RWPE1 (cell line): ENCODE measurements at places on chromosomes 16 and 17.

DNA sequence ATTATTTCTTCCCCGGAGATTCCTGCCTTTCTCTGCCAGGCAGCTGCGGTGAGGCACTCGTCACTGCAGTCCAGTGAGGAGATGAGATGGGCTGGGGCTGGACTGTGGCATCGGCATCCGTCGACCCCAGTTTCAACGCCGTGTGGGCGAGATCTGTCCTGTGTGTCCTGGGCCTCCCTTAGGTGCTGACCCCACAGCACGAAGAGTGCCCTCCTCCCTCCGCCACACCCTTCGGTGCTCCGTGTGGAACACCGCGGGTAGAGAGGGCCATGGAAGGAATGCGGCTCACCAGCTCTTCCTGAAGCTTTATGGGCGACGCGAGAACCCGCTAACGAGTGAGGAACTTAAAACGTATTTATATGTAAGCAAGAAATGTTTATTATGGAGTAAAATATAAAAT is 17.6 kb downstream of the ACSF3 start:
- no peak for DNase-seq

DNA sequence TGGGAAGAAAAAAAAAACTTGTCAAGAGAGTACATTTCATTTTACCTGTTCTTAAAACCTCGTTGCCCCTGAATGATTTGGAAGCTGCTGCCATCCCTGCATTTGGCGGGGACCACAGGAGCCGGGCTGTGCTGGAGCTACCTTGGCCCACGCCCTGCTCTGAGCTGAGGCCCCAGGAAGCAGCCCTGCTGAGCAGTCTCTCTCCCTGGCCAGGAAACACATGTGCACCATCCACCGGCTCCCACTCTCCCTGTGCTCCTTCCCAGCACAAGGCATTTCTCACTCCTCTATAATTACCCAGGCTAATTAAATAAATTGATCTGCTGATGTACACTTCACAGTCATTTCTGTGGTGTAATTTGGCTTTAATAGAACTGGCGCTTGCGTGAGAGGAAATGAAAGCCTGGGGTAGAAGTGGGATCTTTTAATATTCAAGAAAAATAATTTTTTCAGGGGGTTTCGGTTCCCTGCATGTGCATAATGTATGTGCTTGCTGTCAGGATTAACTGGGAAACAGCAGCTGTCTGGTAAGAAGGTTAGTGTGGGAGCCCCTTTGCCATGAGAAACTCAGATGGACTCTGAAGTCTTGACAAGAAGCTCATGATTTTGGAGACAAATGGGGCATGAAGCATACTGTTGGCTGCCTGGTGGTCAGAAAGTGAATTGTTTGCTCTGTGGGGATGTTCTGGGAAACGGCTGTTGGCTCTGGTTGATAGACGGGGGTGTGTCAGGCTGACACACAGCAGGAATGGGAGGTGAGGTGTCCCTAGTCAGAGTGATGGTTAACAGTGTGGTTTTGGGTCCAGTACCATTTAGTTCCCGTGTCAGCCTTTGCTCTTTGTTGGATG is 252.3 kb upstream of the EEF2KMT start:
- no peak for DNase-seq

DNA sequence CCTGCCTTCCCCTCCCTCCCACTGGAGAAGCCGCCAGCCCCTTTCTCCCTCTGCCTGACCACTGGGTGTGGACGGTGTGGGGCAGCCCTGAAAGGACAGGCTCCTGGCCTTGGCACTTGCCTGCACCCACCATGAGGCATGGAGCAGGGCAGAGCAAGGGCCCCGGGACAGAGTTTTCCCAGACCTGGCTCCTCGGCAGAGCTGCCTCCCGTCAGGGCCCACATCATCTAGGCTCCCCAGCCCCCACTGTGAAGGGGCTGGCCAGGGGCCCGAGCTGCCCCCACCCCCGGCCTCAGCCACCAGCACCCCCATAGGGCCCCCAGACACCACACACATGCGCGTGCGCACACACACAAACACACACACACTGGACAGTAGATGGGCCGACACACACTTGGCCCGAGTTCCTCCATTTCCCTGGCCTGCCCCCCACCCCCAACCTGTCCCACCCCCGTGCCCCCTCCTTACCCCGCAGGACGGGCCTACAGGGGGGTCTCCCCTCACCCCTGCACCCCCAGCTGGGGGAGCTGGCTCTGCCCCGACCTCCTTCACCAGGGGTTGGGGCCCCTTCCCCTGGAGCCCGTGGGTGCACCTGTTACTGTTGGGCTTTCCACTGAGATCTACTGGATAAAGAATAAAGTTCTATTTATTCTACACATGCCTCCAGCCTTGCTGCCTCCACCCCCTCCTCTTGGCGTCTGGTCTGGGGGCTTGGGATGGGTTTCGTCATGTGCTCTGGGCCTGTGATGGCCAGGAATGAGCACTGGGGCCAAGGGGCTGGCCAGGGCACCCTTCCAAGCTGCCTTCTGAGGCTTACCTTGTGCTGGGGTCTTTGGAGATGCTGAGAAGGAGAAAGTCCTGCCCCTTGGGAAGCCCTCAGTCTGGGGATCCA is 7.3 kb downstream of the GJD3 start:
- DNase-seq, result no peak

GRCh38 chr17:49980703-49981197 is 11.8 kb downstream of the DLX4 start:
- DNase-seq, result peak; percentile 70

GRCh38 chr17:60169921-60170817 is 20.4 kb downstream of the CA4 start:
- DNase-seq, result no peak

DNA sequence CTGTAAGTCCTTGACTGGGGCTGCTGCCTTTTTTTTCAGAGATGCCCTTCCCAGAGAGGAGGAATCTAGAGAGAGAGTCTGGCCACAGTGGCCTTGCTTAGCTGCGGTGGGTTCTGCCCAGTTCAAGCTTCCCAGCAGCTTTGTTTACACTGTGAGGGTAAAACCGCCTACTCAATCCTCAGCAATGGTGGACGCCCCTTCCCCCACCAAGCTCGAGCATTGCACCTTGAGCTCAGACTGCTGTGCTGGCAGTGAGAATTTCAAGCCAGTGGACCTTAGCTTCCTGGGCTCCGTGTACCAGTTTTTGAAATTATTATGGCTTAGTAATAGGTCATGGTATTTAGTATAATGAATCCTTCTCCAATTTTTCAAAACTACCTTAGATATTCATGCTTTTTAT is 395.4 kb downstream of the NPIPA7 start:
- no peak for DNase-seq

DNA sequence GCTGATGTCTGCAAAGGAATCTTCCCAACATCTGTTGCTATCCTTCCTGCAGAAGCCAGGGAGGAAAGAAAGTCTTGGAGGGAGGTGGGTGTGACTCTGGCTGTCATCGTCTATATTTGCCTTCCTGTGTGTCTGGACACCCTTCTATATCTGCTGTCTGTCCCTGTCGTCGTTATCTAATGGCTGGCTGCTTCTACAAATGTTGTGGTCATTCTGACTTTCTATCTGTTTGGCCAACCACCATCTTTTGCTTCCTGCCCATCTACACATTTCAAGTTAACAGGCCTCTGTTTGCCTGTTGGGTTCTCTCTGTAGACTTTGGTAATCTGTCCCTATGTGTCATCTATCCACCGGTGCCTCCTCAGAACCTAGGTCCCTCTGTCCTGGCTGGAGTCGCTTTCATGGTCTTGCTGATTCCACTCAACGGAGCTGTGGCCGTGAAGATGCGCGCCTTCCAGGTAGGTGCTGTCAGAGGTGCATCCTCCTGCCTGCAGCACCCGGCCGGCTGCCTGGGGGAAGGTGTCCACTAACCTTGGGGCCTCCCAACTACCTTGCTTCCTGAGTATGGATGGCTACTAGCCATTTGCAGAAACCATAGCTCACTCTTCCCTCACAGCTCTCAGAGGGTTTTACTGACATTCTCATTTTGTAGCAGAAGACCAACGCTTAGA is 30.2 kb downstream of the ABCC3 start:
- no peak for DNase-seq

GRCh38 chr17:1491443-1492248 is 840 bp downstream of the MYO1C start:
- peak; percentile 75 for DNase-seq

- DNase-seq, result no peak
Observed at GRCh38 chr16:3696425-3697218, 20.7 kb downstream of the TRAP1 start.

DNA sequence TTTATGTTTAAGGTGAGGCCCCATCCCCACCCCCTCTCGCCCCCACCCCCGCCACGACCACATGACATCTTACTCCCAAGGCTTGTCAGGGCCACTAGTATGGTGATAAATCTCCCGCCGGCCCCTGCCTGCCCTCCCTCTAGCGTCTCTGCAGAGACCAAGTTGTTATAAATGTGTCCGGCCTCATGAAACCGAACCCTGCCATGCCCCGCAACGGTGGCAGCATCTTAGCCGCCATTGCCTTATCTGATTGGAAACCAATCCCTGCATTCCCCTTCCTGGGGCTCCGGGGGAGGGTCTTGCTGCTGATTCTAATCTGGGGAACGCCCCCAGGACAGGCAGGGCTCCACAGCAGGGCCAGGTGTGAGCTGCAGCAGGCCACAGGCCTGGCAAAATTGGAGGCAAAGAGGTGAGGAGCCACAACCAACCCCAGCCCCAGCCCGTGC is 352.4 kb downstream of the C16orf95 start:
- no peak for DNase-seq

- no peak for DNase-seq
Observed at GRCh38 chr16:3998793-3999478, 117.3 kb downstream of the ADCY9 start.

- DNase-seq, result no peak
Observed at GRCh38 chr17:48622857-48623256, 3.3 kb downstream of the HOXB9 start.

GRCh38 chr17:48472411-48473281 is 42.6 kb upstream of the SKAP1 start:
- no peak for DNase-seq

DNA sequence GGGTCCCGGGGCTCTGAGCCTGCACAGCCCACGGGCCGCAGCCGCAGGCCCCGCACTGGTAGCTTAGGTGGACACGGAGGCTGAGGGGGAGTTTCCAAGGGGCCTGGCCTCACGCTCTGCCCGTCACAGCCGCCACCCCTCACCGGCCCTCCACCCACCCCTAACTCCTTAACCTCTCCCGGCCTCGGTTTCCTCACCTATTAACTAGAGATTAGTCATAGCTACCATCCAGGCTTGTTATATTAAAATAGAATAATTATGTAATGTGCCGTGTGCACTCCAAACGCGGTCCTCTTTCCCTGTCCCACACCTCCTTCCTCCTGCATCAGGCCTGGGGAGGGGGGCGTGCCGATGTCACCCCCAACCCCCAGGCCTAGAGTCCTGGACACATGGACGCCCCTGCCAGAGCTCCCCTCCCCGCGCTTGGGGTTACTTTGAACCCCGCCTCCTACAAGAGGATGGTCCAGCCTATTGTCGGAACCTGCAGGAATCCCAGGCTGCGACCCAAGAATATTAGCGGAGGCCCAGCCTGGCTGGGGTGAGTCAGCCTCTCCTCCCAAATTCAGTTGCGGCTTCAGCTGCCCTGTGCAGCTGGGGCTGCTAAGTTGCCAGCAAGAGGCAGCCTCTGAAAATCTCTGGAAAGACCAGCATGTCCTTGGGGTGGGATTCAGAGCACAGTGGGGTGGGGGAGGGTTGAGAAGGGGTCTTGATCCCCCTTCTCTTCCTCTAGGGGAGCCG is 17.3 kb downstream of the SOCS3 start:
- peak; percentile 79 for DNase-seq

DNA sequence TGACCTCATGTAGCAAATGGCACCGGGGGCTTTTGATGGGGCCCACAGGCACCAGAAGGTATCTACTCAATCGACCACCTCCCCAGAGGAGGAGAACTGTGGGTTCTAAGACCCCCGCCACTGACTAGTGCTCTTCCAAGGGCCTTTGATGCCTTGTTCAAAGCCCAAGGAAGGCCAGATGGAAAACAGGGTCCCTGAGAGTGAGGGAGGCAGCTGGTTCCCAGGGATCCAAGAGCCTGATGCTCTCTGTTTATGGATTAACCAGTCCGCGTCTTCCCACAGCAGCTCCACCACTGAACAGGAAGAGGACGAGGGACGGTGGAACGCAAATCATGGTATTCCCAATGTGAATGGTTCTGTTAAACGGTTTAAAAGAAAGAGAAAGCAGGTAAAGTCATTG is 7.6 kb downstream of the PHB1 start:
- DNase-seq, result no peak

- no peak for DNase-seq
Observed at GRCh38 chr17:77098884-77099545, 41.8 kb upstream of the SEC14L1 start.

DNA sequence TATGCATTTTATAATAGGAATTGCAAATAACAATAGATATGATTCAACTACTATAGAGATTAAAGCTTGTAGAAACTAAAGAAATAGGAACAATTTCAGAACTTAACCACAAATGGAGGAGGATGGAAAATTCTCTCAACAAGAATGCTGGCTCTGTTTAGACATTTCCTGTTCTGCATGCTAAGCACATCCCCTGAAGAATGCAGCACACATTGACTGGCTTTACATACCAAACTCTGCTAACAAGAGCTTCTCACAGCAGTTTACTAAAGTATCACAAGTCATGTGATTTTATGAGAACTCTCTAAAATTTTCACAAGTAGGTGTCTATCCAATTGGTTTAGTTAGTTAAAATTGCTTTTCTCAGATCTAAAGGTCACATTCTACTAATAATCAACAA is 85.2 kb downstream of the SPAG9 start:
- no peak for DNase-seq

- no peak for DNase-seq
Observed at GRCh38 chr16:49127103-49127502, 154.5 kb downstream of the CBLN1 start.

DNA sequence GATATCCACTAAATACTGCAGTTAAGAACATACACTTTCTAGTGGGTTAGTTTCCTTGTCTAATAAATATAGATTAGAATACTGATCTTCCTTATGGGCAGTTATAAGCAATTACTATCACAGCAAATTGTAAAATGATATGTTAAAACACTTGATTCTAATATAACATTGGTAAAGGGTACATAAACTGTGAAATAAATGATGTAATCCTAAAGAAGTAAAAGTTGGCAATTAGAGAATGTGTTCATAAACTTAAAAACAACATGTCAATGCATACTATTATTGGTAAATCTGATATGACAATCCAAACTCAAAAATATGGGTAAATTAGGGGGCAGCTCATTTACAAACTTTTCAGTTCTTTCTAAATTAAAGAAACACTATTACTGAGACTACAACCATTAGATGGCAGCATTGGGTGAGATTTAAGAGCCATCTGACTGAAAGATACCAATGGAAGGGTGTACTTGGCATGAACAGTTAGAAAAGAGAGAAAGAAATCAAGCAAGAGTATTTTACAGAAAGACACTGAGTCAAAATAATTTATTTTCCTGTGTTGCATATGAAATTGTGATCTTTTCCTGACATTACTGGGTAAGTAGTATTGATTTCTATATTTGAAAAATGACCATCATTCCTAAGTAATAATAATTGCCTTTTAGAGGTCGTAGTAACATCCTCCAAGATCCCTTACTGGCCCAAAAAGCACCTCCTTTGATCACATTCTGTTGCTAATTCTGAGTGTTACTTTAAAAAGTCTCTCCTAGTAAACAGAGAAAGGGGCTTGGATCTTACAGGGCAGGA is 119.6 kb downstream of the SPAG9 start:
- DNase-seq, result peak; percentile 54
